Stimulated activated CD4-positive, alpha-beta T cell treated with anti-CD3 and anti-CD28 coated beads, Interleukin-15, amount 100 ng/mL, for 1 hour (primary cell): ENCODE measurements at places on chromosomes 4 and X.

- DNase-seq: no peak
Observed at GRCh38 chrX:12241026-12241425, 102.8 kb downstream of the FRMPD4 start.

GRCh38 chr4:15233626-15234025, 194.2 kb upstream of the C1QTNF7 start:
- no peak for DNase-seq

DNA sequence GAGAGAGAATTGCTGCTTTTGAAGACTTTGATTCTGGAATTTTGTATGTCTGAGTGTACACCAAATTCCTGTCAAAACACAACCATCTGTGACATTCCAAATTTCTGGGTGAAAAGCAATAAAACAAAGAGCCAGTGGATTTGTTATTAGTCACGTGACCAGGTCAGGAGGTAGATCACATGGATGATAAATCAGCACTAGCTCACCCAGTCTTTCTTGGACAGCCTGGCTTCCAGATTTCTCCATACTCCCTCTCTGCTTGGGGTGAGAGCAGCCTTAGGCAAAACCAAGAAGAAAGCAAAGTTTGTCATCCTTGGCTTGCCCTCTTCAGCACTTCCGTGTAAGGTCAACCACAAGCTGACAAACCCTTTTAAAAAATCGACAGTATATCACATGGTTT, 194.2 kb downstream of the CLCN4 start:
- no peak for DNase-seq

- DNase-seq: no peak
Observed at GRCh38 chr4:183816882-183817509, 88.1 kb upstream of the STOX2 start.

GRCh38 chr4:157885811-157886210, 287.0 kb downstream of the GASK1B start:
- DNase-seq: no peak
